ENCODE measurements at places on chromosomes 1 and 21.
A peak's percentile ranks its signal among the peaks of the same experiment; 100 is the strongest.

DNA sequence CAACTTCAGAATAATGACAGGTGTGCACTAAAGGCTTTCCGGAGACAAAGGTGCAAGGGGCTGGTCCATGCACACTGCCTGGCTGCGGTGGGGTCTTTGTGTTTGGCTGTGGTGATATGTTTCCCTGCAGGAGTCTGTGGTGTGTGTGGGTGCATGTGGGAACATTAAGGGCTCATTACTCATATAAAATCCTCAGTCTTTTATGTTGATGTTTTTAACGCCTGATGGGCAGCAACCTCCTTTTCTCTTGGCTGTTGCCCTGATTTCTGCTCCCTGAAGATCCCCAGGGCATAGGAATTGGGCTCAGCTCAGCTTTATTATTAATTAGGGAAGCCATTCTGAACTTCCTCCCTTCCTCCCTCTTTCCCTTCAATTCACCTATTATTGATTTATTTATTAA, 67.6 kb upstream of the SPAG17 start:
- no peak for DNase-seq

GRCh38 chr1:164659621-164660411, 100.8 kb downstream of the PBX1 start:
- DNase-seq: no peak

DNA sequence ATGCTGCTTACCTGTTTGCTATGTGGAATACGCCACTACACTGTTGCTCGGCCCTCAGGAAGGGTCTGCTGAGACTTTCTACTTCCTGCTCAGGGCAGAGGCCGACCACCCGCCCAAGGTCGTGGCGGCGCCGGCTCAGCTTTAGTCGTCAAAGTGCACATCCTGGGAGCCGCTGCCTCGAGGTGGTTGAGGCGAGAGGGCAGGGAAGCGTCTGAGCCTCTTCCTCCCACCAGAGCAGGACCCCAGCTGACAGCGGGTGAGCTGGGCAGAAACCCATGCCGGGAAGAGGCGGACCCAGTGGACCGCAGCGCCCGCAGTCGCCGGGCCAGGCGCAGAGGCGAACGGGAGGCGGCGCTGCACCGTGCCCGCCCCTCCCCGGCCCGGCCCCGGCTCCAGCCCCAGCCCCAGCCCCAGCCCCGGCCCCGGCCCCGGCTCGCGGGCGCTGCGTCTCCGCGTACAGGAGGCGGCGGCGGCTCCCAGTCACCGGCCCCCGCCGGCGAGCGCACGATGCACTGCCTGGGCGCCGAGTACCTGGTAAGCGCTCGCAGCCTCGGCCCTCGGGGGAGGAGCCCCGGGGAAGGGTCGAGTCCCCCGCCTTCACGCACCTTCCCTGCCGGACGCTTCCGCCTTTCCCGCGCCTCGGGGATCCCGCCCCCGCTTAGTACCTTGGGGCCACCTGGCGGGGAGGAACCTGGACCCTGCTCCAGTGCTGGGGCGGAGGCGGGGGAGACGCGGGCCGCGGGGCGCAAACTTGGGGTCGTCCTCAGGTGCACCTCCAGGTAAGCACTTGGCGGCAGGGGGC, at the start of gene SLC44A3:
Gene SLC44A3 (plus strand): TSS at position 413 of the 802 bp plus-strand sequence. CDS start 95 bp downstream, at position 508.
- DNase-seq: peak; percentile 19

DNA sequence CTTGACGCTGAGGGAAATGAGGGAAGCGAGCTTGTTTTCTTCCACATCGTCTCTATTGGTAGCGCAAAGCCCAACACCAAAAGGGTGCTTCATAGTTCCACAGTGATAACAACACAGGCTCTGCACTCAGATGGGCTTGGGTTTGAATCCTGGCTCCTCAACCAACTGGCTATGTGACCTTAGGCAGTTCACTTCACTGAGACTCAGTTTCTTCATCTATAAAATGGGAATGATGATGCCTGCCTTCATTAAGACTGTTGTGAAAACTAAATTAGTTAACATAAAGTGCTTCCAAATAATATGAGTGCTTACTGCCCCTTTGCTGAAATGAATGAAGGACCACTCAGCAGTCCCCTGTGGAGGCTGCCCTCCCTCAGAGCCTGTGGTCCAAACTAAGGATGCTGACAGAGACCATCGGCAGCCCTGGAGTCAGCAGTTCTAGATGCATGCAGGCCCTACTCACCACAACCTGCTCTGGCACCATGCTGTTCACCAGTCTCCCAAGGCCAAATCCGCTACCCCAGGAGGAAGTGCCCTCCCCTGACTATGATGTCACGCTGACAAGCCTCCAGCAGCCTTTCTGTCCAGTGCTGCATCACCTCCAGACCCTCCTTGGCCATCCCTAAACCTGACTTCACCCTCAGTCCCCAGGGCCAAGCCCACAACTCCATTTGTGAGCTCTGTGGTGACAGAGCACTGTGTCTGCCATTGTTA, 30.7 kb downstream of the DMAP1 start:
- no peak for DNase-seq

GRCh38 chr1:154863315-154864174, 6.5 kb downstream of the KCNN3 start:
- DNase-seq: peak; percentile 24

- DNase-seq: peak; percentile 43
Observed at GRCh38 chr1:152110860-152111514, 4.3 kb downstream of the TCHH start.

DNA sequence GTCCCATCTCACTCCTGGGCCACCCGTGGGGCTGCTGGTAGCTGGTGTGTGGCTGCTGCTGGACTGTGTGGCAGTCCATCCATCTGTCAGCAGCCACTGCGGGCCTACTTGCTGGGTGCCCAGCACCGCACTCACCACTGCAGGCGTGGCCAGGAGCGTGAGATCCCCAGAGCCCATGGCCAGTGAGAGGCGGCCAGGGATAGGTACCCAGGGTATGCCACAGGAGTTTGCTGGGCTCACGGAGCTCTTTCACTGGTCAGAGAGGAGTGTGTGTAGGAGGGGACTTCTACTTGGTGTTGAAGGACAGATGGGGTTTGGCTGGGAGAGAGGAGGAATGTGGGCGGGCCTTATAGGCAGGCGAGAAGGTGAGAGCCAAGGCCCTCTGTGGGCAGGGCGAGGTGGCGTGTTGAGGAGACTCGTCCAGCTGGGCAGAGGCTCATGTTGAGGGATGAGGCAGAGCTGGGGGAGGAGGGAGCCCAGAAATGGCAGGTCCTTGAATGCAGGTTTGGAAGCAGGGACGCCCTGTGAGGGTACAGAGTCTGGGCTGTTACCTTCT, 15.0 kb downstream of the QSOX1 start:
- no peak for DNase-seq

- no peak for DNase-seq
Observed at GRCh38 chr21:32299695-32300094, 1.0 kb downstream of the MRAP start.

GRCh38 chr1:202569393-202570322, 140.6 kb downstream of the SYT2 start:
- DNase-seq: no peak

GRCh38 chr1:8889103-8889846, 10.8 kb upstream of the ENO1 start:
- DNase-seq: no peak

DNA sequence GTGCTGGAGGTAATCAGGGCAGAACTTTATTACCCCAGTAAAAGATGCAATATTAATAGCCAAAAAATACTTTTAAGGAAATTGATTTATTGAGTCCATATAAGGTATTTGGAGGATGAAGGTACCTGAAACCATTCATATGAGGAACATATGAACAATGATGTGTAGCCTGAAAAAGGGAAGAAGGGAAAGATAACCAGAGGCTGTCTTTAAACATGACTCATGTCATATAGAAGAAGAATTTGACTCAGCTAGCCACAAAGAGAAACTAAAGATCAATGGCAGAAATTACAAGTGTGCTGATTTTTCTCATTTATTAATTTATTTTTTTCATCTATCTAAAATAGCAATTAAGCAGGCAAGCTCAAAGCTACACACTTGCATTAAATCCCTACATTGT, 136.2 kb upstream of the DUSP10 start:
- no peak for DNase-seq

DNA sequence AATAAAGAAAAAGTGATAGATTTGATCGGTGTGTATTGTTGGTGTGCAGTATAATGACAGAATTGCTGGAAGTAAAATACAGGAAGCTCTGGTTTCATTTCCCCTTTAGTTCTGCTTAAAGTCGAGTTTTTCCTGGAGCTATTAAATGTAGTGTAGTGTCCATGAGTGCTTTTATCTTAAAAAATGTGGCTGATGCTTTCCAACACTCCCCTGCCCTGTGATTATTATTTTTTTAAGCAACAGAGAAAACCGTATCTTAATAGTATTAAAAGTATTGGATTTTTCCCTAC, 1.1 kb downstream of the LGALS8 start:
- DNase-seq: no peak

DNA sequence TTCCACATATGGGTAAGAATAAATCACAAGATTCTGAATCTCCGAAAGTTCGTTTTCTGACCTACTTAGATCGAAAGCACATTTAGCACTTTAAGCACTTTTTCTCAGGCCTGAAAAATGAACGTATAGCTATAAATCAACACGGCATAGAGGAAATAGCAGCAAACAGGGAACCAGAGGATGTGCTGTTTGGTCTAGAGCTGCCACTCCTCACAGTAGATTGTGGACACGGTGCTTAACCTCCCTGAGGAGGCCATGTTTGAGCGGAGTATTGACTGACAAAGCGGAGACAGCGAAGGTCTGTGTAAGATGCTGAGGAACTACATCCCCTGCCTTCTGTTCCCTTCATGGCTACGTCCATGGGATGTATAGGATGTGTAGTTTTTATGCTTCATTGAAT, 452.8 kb upstream of the NCAM2 start:
- no peak for DNase-seq

GRCh38 chr1:30008998-30009657, 714.3 kb downstream of the MATN1 start:
- no peak for DNase-seq

DNA sequence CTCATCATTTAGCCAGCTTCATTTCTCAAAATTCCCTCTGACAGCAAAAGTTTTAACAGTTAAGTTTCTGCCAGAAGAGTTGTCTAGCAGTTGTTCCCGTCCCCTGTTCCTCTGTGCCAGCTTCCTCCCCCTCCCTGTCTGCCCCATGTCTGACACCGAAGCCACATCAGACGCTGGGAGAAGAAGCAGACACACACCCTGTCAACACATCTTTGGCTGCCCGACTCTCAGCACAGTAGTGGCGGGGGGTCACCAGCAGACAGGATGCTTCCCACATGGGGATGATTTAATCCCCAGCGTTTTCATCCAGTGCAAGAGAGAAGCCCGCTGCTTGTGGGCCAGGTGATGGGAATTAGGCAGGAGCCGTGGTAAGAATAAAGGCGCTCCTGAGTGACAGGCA, 379.4 kb upstream of the RUNX1 start:
- DNase-seq: no peak

DNA sequence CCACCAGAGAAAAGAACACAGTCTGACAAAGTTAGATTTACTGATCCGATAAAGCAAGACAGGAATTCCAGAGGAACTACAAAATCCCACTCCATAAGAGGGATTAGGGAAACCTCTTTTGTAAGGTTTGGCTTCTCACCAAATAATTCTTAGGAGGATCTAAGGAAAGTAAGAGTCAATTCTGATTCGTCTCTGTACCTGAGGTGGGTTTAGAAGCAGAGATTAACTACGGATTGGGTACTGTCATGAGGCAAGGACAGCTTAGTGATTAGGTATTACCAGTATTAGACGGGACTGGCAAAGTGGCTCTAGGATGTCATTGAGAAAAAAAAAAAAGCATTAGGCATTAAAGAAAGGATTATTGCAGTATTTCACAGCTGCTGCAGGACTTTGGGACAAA, 371.7 kb upstream of the BRINP3 start:
- DNase-seq: peak; percentile 97

- DNase-seq: no peak
Observed at GRCh38 chr21:29822064-29822463, 117.7 kb downstream of the GRIK1 start.

DNA sequence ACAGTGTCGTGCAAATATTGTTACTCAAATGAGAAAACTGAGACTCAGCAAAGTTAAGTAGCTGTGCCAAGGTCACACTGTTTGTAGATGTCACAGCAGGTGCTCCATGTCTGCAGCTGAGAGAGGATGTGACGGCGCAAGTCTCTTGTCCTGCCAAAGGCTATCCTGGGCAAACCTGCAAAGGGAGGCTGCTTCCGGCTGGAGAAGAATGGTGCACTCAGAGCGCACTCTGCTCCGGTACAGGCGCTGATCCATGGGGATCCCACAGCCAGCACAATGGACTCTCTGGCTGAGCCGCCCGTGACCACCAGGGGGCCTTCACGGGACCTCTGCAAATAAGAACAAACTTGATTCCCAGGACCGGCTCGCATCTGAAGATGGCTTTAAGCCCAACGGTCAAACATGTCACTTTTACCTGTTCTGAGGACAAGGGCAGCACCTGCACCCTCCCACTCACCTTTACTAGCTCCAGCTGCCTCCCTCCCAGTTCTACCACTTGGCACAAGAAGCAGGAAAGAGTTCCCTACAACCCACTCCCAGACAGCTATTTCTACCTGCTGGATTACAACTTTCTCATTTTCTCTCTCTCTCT, 21.9 kb downstream of the RD3 start:
- DNase-seq: peak; percentile 73

GRCh38 chr1:186657481-186657880, 22.7 kb downstream of the PTGS2 start:
- DNase-seq: no peak

DNA sequence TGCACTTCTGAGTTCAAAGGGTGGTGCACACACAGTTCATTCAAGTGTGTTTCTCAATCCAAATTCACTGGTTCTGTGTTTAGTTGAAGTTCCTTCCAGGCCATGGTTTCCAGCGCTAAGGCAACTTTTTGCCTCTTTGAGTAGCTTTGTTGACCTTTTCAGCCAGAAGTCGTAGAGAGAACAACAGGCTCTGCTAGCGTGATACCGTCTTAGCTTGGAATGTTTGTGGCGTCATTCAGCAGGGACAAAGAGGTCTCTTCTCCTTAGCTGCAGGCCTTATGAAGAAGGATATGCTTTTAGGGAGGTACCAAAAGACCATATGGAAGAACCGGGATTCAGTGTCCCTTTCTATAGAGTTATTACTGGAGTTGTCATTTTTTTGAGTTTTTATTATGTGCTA, 65.7 kb downstream of the CNIH3 start:
- no peak for DNase-seq

DNA sequence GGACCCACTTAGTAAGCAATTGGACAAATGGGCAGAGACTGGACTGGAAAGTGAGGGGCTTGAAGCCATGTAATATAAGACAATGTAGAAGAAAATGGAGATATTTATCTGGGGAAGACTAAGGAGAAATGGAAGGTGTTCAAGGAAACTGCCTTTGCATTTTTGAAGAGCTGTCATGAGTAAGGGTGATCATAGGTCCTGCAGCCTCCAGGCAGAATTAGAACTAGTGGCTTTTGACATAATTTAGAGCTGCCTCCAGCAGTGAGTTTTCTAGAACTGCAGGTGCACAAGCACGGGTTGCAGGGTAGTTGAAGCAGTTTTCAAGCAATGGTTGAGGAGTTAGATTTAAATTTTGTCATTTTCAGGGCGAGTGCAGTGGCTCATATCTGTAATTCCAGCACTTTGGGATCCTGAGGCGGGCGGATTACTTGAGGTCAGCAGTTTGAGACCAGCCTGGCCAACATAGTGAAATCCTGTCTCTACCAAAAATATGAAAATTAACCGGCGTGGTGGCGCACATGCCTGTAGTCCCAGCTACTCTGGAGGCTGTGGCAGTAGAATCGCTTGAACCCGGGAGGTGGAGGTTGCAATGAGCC, 3.7 kb upstream of the CDC14A start:
- DNase-seq: no peak

Data from NCI-H524 (cell line).